Colonic mucosa (tissue), 4 donors: ENCODE measurements at places on chromosomes 6 and 20. TPM values are rescaled to one million over a fixed set of nuclear protein-coding genes. Genes with fewer than 3 reads are reported as not detected.

The TNFRSF6B gene
- total RNA-seq: not detected

The RFX6 gene
- 1.6 TPM for total RNA-seq

- no peak for DNase-seq
These were observed 199.0 kb downstream of the ARHGAP18 start for GRCh38 chr6:129510950-129511349.

The SSR1 gene
- 150 TPM for total RNA-seq

The TAF4 gene
- 27.3 TPM for total RNA-seq

DNA sequence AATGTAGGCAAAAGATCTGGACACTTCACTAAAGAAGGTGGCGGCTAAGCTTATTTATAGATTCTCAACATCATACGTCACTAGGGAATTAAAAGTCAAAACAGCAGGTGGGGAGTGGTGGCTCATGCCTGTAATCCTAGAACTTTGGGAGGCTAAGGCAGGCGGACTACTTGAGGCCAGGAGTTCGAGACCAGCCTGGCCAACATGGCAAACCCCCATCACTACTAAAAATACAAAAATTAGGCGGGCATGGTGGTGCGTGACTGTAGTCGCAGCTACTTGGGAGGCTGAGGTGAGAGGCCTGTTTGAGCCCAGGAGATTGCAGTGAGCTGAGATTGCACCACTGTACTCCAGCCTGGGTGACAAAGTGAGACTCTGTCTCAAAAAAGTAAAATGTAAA lies 74.6 kb downstream of the GPX5 start:
- no peak for DNase-seq

DNA sequence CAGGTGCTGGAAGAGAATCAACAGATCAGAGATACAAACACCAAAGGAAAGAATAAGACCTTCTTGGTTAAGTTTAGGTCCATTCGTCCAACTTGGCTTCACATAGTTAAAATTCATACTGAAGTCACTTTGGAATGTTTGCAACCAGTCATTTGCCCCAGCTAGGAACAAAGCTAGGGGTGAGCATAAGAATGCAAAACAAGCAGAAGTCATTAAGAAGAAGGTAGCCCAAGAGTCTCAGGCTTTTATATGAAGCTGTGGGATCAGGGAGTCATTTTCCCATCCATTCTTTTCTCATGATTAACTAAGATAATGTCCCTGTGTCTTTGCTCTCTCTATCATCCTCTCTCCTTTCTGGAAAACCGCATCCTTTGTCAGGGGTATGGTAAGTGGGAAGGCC lies 51.5 kb upstream of the TMEM170B start:
- no peak for DNase-seq

DNA sequence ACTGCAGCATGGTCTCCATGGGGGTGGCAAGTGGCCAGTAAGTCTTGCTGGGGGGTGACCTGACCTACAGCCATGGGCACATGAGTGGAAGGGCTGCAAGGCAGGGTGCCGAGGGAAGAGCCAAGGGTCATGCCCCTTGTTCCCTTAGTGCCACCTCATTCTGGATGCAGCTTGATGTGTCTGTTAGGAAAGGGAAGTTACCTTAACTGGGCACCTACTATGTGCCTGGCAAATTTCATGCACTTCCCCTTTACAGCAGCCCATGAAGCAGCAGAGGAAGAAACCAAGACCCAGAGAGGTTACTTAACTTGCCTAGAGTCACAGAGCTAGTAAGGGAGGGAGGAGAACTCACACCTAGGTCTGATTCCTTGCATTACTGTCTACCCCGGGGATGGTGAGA lies 174.0 kb downstream of the MRPL14 start:
- DNase-seq: no peak

- DNase-seq: no peak
These were observed 159.8 kb upstream of the HCRTR2 start for GRCh38 chr6:55014321-55015088.

DNA sequence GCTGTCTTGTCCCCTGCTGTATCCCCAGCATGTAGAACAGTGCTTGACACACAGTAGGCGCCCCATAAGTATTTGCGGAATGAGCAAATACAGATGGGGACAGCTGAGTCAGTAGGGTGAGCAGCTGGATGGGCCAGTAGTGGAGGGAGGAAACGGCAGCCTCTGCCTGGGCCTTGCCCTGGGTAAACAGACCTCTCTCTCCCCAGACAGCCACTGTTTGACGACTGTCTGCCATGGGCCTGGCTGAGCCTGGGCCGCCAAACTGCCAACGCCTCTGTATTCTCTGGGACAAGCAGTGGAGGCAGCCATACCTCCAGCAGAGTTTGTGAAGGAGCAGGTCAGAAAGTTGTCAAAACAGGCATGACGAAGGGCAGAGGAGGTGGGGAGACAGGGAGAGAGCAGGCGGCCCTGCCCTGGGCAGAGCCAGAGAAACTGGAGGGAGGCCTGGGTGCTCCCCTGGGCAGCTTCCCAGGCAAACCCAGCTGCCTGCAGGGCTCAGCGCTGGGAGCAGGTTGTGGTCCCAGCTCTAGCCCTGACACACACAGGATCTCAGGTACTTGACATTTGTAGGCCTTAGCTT lies 15.2 kb downstream of the HNF4A start:
- DNase-seq: peak; percentile 82

The HIVEP2 gene
- total RNA-seq: 5.3 TPM

GRCh38 chr6:158027590-158028285 lies 46.1 kb downstream of the SYNJ2 start:
- no peak for DNase-seq

The AIF1 gene
- 20.7 TPM for total RNA-seq

The RNF39 gene
- 0.93 TPM for total RNA-seq

The DUSP15 gene
- total RNA-seq: 0.74 TPM

The NFS1 gene
- total RNA-seq: 45.1 TPM

The ANKRD66 gene
- total RNA-seq: not detected

The TFAP2D gene
- total RNA-seq: not detected

The C20orf141 gene
- not detected for total RNA-seq

GRCh38 chr20:46622165-46622564 lies 29.1 kb downstream of the SLC13A3 start:
- DNase-seq: no peak

The CRYBG1 gene
- 80.5 TPM for total RNA-seq

DNA sequence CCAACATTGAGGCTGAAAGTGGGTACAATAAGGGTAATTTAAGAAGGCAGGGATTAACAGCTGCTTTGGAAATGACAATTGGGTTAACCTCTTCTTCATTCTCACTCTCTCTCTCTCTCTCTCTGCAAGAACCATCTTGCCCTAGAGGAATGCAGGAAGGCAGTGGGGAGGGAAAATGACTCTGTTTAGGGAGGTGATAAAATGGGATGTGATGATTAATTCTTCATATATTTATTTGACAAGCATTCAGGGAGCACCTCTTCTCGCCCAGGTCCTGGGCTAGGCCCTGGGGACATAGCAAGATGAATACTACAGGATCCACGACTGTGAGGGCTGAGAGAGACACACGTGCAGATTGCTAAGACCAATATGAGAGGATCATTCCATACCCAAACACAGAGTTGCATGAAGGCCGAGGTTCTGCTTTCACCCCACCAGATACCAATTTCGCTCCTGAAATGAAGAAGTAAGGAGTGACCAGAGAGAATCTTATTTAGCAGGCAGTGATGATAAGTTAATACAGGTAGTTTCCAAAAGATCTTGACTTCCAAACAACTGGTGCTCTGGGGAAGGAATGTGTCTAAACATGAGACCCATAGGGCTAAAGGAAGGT lies 13.3 kb upstream of the PTPN1 start:
- DNase-seq: no peak

- no peak for DNase-seq
These were observed 10.6 kb downstream of the TMEM242 start for GRCh38 chr6:157312757-157313156.

DNA sequence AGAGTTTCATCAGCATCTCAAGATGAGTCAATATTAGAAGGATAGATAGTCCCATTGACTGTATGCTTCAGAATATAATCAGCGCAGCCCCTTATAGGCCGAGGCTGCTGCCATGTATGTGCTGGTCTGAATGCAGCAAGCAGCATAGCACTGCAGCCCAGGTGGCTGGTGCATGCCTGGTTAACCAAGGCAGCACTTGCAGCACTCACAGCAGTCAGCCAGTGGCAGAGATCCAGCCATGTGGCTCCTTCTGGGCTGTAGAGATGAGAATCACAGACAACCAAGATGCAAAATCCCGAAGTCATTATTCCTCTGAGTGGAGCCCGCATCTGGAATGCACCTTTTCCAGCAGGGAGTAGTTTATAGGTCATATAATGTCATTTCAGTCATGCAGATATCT lies 251.9 kb downstream of the UST start:
- no peak for DNase-seq

DNA sequence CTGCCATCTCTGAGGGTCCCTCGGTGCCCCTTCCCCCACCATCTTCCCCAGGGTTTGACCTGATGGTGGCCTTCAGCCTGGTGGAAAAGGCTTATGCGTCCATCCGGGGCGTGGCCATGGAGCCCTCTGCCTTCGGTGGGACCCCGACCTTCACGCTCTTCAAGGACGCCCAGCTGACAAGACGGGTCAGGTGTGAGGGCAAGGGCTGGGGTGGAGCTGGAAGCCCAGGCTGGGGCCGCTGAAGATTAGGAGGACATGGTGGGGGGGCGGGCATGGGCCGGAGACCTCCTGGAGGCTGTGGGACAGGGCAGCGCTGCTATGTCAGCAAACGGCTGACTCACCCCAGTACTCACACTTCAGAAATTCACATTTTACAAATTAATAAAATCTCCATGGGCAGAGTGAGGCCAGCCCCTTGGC lies 23.5 kb downstream of the COL20A1 start:
- DNase-seq: no peak

GRCh38 chr6:35371494-35372262 lies 29.3 kb downstream of the PPARD start:
- no peak for DNase-seq

The CHMP4B gene
- 227 TPM for total RNA-seq

GRCh38 chr6:76810286-76810685 lies 653.0 kb downstream of the HTR1B start:
- DNase-seq: no peak

DNA sequence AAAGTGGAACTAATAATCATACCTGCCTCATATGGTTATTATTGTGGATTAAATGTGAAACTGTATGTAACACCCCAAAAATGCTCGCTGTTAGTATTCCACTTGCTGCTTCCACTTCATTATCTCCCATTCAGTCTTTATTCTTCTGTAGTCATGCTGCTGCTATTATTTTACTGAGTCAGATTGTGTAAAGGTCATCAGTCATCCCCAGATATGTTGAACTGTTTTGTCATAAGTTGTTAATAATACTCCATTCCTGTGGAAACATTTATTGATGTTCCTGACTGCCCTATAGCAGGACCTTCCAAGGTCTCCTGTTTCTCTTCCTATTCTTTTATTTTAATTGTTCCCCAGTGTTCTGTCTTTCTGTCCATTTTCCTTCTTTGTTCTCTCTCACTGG lies 1148.3 kb downstream of the EPHA7 start:
- no peak for DNase-seq

The DLK2 gene
- total RNA-seq: 0.19 TPM

The GGTLC1 gene
- 0.27 TPM for total RNA-seq

- no peak for DNase-seq
These were observed 7.9 kb upstream of the COL12A1 start for GRCh38 chr6:75213732-75214131.

DNA sequence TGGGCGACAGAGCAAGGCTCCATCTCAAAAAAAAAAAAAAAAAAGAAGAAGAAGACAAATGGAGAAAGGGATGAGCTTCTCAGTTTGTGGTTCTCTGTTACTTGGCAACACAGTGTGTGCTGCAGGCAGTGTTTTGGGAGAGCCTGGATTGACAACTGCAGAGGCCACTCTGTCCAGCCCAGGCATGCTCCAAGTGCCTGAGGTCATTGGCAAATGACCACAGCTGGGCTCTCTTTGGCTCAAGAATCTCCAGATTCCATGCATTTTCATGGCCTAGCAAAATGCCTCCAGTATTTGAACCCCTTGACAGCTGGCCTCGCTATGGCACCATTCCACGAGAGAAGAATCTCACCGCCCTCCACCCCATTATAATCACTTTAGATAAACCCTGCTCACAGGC lies 126.2 kb downstream of the ANKRD60 start:
- DNase-seq: no peak

DNA sequence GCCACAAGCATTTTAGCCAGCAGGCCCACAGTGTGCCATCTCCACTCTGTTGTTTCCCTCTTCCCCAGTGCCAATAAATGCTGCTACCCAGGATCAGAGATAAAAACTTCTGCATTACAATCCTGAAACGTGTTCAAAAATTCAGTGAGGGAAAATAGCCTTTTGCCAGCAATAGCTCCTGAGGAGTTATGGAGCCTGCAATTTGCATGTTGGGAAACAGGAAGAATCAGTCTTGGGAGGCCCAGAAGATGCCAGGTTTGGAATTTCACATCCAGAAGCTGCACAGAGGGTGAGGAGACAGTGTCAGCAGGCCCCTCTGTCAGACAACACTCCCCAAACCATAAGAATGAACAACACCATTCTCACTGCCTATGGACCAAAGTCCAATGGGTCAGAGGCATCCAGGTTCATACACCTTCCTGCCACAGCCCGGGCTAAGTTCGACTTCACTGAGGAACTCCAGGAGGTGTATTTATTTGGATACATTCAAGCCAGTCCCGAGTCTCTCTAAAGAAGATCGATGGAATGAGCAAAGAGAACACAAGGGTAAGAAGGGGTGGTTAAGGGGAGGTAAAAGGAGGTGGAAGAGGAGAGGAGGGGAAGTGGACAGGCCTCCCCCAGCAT lies 20.8 kb downstream of the RRBP1 start:
- no peak for DNase-seq

DNA sequence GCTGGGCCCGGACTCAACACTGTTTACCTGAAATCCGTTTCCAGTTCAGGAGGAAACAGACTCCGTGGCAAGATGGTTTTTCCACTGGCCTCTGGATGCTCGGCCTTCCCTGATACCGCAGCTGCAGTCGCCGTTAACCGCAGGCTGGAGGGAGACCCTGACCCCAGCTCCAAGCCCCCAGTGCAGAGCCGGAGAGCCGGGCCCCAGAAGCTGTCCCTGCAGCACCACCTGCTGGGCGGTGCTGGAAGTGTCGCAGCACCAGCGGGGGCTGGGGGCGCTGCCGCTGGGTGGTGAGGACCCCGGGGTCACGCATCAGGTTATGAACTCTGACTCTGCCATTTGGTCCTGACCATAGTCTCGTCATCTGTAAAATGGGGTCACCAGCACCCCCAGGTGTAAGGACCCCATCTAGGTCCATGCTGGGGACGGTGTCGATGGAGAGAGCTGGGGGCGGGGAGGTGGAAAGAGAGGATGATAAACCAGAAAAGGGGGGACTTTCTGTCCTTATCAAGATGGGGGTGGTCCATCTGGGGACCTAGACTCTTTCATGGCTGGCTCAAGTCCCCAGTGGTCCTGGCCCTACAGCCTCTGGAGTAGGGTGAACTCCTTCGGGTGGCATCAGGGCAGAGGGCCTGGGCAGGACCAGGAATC lies 20.8 kb upstream of the CHRNA4 start:
- no peak for DNase-seq
